Fibroblast of skin of scalp (primary cell): ENCODE measurements at places on chromosomes 4 and X.

DNA sequence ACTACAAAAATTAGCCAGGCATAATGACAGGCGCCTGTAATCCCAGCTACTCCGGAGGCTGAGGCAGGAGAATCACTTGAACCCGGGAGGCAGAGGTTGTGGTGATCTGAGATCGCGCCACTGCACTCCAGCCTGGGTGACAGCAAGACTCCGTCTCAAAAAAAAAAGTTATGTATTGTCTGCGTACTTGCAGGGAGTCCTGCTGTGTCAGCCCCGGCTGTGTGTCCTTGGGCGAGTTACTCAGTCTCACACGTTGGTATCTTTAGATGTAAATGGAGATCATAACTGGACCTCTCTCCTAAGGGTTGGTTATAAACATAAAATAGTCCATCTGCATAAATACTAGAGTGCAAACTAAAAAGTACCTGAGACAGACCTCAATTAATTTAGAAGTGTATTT, 22.7 kb upstream of the TBC1D14 start:
- DNase-seq = no peak

GRCh38 chr4:154720123-154720522, 23.7 kb upstream of the LRAT start:
- no peak for DNase-seq

GRCh38 chr4:114558446-114559020, 40.1 kb upstream of the UGT8 start:
- no peak for DNase-seq

DNA sequence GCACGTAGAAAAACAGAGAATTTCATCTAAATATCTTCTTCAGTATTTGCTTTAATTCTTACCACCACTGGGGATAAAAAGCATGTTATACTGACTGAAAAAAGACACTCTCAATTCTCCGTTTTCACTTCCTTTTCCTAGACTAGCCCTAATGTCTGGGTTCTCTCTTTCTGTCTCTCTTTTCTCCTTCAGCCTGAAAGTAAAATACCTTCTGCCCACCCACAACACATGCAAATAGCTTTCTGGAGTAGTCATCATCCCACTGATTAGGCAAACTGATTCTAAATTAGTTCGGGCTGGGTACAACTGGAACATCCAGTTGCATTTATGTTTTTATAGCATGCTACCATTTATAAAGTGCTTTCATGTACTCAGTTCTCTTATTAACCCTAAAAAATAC, 142.4 kb upstream of the ANKRD50 start:
- peak; percentile 16 for DNase-seq
